Liver (tissue), 10 donors: ENCODE measurements at places on chromosomes 2 and 18. TPM values are rescaled to one million over a fixed set of nuclear protein-coding genes. Genes with fewer than 3 reads are reported as not detected.

DNA sequence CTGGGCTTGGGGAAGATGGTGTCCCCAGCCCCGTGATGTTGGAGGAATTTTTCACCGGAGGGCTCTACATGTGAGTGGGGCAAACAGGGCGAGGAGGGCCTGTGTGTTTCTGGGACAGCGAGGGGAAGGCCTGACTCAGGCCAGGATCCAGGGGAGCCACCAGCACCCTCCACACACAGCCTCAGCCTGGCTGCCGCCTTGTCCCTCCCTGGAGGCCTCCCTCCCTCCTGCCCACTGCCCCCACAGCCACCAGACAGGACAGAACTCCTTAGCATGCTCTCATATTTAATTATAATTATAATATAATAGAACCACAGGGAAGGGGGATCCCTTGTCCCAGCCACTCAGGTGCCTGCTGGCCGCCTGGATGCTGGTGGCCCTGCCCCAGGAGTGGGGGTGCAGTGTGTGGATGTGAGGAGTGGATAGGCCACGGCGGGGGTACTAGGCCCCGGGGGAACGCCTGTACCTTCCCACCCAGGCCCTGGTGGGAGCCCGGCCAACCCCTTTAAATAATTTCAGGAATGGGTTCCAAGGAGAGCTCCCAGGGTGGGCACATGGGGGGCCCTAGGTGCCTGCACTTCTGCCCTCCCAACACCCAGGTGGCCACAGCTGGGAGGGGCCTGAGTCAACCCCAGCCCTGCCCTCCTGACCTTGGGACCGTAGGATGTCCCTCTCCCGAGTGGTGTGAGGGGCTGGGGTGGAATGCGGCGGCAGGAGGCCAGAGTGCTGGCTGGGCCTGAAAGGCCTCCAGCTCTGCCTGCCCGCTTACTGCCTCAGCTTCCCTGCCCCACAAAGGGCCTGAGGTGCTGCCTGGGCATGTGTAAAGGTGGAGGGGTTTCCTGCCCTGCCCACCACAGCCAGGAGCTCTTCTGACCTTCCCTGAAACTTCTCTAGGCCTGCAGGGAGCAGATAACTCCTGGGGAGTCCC, 8.8 kb downstream of the PDCD1 start:
- no peaks in the 10 kb centered on the region for H3K36me3 ChIP-seq
- DNase-seq = no peak
- no peak overlapping the region for H3K27ac ChIP-seq
- no peak overlapping the region for H3K4me3 ChIP-seq

- no peak overlapping the region for H3K27ac ChIP-seq
- no peaks in the 10 kb centered on the region for H3K4me1 ChIP-seq
- no peak overlapping the region for H3K4me3 ChIP-seq
- H3K27me3 ChIP-seq = no peaks in the 10 kb centered on the region
- DNase-seq = no peak
Observed at GRCh38 chr2:152067823-152068222, 31.0 kb downstream of the CACNB4 start.

DNA sequence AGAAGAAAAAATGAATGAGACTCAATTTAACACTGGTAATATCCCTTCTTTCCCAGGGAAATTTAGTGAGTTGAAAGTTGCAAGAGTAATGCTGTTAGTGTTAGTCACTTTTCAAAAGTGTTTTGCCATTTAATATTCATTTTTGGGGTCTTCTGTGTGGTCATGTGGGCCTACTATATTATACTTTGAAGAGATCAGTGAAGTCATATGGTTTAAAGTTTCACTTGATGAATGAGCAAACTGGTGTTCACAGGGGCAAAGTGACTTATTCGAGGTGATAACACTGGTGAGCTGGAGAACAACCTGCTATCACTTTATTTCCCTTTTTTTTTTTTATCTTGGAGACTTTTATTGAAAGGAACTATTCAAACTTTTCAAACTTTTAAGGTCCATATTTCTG, 196.0 kb downstream of the PLCL1 start:
- no peaks in the 10 kb centered on the region for H3K27me3 ChIP-seq
- no peaks in the 10 kb centered on the region for H3K36me3 ChIP-seq
- no peak overlapping the region for H3K27ac ChIP-seq
- no peak for DNase-seq

GRCh38 chr18:29271501-29271900, 1094.6 kb upstream of the CDH2 start:
- no peaks in the 10 kb centered on the region for H3K36me3 ChIP-seq
- DNase-seq = no peak
- no peak overlapping the region for H3K27ac ChIP-seq
- no peaks in the 10 kb centered on the region for H3K4me1 ChIP-seq
- no peak overlapping the region for H3K4me3 ChIP-seq

DNA sequence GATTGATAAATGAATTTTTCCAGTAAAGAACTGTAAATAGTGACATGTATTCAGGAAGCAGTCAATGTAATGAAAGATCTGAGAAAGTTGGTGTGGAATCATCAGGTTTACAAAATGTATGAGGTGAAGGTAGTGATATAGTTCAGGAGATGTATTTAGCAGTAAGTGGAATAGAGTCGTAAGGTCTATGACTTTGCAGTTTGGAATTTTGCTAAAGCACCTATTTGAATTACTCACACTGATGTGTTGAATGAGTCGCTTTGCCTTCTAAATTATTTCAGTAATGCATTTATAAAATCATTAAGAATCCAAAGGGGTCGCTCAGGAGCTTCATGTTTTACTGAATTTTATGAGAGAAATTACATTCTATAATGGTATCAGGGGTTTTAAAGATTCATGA, 713.7 kb downstream of the DSC3 start:
- H3K27me3 ChIP-seq = no peaks in the 10 kb centered on the region
- H3K4me3 ChIP-seq = no peak overlapping the region
- H3K27ac ChIP-seq = no peak overlapping the region

DNA sequence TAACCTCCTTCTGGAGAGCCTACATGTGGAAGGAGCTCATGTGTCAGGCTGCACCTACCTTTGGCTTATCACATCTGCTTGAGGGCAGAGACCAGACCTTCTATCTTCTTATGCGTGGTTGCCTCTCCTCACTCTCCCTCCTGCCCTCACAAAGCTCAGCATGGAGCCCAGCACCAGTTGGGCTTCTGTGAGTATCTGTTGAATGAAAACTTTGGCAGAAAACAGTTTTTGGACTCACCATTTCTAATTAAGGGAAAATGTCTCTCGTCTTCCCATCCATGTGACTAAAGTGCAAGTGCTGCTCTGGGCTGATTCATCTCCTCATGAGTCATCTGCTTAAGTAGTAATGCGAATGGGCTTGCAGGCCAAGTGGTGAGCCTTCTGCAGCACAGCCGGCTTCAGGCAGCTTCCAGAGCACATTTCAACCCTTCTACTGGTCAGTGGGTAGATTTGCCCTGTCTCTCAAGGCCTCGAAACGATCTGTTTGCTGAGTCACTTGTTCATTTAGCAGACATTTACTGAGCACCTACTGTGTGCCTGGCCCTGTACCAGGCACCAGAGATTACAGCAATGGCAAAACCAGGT, 102.6 kb downstream of the VSNL1 start:
- H3K4me1 ChIP-seq = no peaks in the 10 kb centered on the region
- DNase-seq = no peak
- H3K36me3 ChIP-seq = no peaks in the 10 kb centered on the region
- no peaks in the 10 kb centered on the region for H3K27me3 ChIP-seq

DNA sequence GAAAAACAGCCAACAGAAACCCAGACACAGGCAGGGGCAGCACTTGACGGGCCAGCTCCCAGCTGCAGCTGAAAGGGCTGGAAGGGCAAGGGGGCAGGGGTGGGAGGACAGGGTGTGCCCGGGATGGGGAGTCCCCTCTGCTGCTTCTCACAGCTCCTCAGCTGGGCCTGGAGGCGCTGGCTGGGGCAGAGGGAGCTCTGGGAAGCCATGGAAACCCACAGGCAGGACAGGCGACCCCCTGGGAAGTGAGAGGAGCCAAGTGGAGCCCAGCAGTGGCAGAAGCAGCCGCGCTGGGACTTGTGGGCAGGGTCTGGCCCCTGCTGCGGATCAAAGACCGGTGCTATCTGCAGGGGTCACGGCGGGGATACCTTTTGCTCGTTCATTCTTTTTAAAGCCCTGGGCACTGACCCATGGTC, 20.7 kb downstream of the OTOF start:
- DNase-seq = no peak
- H3K27me3 ChIP-seq = no peaks in the 10 kb centered on the region
- no peak overlapping the region for H3K4me3 ChIP-seq
- H3K36me3 ChIP-seq = no peaks in the 10 kb centered on the region
- no peak overlapping the region for H3K27ac ChIP-seq

DNA sequence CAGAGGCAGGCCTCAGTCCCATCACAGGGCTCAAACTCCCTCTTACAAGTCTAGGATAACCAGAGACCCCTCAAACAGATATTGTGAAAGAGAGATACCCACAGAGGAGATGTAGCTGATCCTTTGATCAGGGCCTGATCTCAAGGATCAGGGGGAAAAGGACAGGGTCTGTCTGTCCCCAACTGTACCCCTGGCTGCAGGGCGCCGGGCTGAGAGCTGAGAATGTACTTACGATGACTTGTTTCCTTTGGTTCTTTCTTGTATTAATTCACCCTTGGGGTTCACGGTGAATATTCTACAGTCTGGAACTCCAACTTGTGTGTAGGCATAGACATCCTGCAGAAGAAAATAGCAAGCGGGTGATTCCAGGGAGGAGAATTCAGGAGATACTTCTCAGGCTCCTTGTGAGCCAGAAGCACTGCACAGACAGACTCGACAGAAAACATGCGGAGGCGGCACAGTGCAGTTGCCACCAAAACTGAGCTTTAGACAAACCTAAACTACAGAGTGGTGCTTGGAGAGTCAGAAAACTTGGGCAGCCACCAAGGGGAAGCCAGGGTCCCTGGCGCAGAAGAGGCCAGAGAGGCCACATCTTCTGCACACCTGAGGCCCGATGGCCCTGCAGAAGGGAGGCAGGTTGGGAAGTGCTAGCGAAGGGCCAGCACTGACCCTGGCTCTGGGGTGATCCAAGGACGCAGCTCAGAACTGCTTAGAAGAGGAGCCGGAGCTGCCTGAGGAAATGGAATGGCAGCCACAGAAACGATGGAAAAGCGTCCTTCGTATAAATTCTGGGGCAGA, 73.9 kb downstream of the EMILIN2 start:
- no peak overlapping the region for H3K4me3 ChIP-seq
- H3K27me3 ChIP-seq = no peaks in the 10 kb centered on the region
- no peaks in the 10 kb centered on the region for H3K4me1 ChIP-seq
- H3K27ac ChIP-seq = no peak overlapping the region
- H3K36me3 ChIP-seq = peaks cover 90% of the 10 kb centered on the region

DNA sequence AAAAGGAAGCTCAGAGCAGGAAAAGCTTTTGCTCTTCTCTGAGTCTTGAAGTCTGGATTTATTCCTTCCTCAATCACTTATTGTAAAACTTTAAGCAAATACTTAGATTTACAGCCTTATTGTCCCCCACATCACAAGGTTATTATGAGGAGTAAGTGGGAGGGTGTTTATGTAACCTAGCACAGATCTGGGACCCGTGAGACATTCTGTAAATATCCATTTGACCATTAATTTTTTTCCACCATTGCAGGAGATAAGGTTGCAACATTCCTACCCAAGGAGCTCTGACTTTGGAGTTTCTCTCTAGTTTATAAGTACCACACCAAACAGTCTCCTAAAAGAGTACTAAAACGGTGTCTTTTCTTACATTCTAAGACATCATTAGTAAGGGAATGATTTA, 52.1 kb upstream of the CTIF start:
- H3K36me3 ChIP-seq = no peaks in the 10 kb centered on the region
- no peak overlapping the region for H3K4me3 ChIP-seq
- DNase-seq = no peak
- H3K27me3 ChIP-seq = no peaks in the 10 kb centered on the region
- peaks cover 12% of the 10 kb centered on the region for H3K4me1 ChIP-seq

DNA sequence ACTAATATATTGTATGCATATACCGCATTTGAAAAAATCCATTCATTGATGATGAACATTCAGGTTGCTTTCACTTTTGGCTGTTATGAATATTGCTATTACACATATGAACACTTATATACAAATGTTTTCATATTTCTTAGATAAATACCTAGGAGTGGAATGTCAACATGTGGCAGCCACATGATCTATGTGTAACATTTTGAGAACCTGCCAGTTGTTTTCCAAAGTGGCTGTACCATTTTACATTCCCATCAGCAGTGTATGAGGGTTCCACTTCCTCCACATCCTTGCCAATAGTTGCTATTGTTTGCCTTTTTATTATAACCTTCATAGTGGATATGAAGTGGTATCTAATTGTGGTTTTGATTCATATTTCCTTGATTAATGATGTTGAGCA, 40.5 kb downstream of the CCDC85A start:
- no peaks in the 10 kb centered on the region for H3K36me3 ChIP-seq
- DNase-seq = no peak
- no peaks in the 10 kb centered on the region for H3K4me1 ChIP-seq
- no peaks in the 10 kb centered on the region for H3K27me3 ChIP-seq
- H3K27ac ChIP-seq = no peak overlapping the region
- no peak overlapping the region for H3K4me3 ChIP-seq

DNA sequence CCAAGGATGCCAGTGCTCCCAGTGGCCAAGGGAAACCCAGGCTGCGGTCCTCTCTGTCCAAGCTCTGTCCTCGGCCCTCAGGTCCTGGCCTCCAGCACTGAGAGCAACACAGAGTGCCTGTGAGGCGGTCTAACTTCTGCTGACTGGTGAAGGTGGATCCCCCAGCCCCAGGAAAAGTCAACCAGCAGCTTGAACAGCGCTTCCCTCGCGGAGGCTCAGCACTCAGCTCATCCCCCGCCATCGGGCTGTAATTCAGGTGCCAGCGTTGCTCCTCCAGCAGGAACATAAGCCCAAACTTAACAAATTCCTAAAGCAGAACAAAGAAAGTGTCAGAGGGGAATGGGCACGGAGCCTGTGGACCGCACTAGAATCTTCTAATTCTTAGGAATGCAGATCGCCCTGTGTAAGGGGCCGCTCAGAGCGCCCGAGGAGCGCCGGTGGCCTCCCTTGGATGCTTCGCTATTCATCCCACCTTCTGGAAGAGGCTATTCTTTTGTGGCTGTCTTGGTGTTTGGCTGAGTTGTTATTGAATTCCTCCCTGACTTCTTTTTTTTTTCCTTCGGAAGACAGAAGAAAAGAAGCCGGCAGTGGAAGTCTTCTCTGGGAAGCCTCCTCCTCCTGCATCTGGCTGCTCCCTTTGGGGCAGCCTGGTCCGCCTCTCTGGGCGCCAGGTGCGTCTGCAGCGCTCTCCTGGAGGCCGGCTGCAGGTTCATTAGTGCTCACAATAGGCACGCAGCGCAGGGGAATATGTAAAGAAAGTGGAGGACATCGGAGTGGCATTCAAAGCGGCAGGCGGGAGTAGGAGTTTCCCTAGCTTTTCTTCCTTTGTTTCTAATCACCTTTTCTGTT, 905.6 kb downstream of the TSN start:
- no peak overlapping the region for H3K27ac ChIP-seq
- no peaks in the 10 kb centered on the region for H3K36me3 ChIP-seq
- no peak for DNase-seq
- no peaks in the 10 kb centered on the region for H3K4me1 ChIP-seq

GRCh38 chr2:63078852-63079606, 28.4 kb downstream of the OTX1 start:
- no peak overlapping the region for H3K27ac ChIP-seq
- H3K36me3 ChIP-seq = no peaks in the 10 kb centered on the region
- no peak overlapping the region for H3K4me3 ChIP-seq
- H3K27me3 ChIP-seq = no peaks in the 10 kb centered on the region
- H3K4me1 ChIP-seq = no peaks in the 10 kb centered on the region

PPIL3 gene
- 35.4 TPM for total RNA-seq

LBX2 gene
- 0.84 TPM for total RNA-seq

POTEJ gene
- not detected for total RNA-seq

EVX2 gene
- total RNA-seq = not detected

NIF3L1 gene
- 20.7 TPM for total RNA-seq

VWC2L gene
- total RNA-seq = not detected
